ENCODE measurements at places on chromosomes 6 and 20.

GRCh38 chr20:23000232-23000947, 34.7 kb upstream of the SSTR4 start:
- no peak for DNase-seq

- no peak for DNase-seq
Measured at GRCh38 chr6:129059650-129060049, 176.7 kb downstream of the LAMA2 start.

DNA sequence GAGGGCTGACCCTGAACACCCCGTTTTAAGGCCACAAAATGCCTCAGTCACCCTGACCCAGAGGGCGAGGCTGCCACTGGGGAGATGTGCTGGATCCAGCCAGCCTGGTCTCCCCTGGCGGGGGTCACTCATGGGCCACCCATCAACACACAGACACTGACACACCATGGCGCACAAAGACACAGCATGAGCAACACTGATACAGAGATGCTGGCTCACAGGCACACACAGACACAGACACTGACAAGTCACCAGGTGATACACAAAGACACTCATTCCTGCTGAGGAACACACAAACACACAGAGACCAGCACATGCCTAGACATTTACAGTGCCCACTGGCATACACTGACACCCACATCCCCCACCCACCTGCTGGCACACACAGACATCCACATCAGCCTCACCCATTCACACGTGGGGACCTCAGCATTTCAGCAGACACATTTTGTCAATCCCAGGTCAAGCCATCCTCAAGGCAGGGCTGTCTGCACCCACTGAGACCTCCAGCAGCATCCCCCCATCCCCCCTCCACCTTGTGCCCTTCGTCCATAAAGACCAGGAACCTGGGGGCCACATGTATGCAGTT, 63.4 kb downstream of the MDGA1 start:
- DNase-seq: no peak

GRCh38 chr20:10511170-10511508, 76.0 kb downstream of the SLX4IP start:
- peak; percentile 72 for DNase-seq

DNA sequence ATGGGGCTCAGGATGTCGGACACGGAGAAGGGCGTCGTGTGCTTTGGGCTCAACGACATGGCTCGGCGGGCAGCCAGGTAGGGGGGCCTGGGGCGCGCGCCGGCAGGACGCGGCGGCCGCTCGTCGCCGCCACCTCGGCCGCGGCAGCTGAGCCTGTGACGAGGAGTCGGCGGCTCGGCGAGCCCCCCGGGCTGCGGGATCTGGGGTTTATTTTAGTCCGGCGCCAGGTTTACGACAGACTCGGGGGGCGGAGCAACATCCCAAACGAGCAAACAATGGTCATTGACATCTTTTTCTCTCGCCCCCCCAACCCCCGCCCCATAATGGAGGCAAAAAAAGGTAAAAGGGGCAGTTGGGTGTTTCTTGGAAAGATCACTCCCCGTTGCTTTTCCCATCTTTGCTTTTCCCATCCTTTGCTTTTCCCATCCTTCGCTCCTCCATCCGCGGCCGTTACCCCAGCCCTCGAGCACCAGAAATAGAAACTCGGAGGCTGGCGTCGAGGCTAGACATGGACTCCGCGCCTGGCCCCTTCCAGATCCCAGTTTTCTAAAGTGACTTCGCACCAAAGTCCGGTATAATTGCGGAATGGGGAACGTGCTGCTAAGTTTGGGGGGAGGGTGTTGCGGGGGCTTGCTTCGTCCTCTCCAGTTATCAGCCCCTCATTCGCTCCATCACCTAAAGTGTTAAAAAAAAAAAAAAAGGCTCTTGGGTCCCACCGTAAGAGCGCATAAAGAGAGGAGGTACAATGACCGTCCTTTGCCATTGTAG, at the start of gene NKX2-4:
TSS of gene NKX2-4 (minus strand) at position 186 of the 768 bp plus-strand sequence. CDS start at position 59, 127 bp downstream.
- no peak for DNase-seq

- DNase-seq: no peak
Measured at GRCh38 chr6:114343782-114344144, 940 bp upstream of the HS3ST5 start.

DNA sequence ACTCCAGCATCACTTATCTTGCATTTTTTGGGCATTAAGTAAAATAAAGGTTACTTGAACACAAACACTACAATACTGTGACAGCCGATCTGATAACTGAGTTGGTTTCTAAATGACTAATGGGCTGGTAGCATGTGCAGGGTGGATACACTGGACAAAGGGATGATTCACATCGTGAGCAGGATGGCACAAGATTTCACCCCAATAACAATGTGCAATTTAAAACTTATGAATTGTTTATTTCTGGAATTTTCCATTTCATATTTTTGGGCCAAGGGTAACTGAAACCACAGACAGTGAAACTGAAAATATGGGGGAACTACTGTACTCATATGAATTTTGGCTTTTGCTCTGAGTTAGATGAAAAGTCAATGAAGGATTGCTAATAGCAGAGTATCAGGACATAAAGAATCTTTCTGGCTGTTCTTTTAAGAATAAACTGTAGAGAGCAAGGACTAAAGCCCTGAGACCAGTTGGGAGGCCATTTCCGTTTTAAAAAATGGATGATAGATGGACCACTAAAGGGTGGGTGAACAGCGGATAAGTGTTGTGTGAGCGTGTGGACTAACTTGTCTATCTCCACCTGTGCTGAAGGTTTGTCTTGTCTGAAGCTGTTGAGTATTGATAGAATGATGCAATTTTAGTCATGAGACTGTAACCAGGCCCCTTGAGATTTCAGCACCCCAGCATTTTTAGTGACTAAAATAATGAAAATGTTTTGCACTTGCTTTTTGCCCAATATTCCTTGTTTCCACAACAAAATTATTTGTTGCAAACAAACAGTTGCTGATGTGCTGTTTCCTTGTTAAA, 8.2 kb downstream of the SPINT3 start:
- no peak for DNase-seq

DNA sequence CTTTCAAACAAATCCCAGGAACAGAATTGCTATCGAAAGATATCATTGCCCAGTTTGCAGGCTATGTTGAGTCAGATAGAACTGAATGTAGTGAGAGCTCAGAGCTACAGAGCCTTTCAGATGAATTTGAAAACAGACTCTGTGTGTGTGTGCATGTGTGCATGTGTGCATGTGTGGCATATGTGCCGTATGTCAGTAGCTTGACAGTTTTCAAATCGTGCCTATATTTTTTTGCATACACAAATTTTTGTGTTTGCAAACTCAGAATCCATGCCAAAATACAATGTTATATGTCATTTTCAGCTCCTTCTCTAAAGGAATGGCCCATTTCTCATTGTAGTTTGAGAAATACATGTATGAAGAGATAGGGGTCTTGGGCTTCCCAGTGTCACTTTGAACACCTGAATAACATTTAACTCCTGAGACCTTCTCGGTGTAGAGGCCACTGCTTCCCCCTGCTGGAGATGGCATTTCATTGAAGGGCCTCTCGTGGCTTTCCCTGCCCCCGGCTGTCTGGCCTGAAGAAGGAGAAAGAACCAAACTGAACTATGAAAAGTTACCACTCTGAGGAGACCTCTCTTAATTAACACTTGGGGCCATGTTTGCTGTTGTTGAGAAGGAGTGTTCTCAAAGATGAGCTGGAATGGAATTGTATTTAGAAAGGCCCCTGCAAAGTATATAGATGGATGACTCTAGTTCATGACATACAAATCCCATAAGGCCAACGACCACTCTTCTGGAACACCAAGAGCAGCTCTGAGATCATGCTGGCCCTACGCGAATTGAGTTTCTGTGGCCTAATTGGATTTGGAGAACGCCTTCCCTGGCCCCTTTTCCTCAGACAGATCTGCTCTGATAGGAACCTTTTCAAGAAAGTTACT, 58.7 kb downstream of the VAPB start:
- DNase-seq: peak; percentile 40

DNA sequence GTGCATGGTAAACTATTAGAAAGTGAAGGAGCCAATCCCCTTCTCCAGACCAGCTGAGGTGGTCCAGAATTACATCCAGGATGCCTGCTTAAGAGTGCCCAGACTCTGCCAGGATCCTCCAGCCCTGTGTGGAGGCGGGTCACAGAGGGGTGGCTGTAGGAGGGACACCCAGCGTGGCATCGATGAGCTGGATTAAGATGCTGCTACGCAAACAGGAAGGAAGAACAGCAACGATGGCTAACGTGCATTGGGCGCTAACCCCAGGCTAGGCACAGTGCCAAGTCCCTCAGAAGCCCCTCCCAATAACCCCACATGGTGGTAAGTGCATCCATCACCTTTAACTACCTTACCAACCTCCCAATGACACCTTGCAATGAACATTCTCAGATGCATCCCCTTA, 63.9 kb upstream of the MRPS10 start:
- no peak for DNase-seq

DNA sequence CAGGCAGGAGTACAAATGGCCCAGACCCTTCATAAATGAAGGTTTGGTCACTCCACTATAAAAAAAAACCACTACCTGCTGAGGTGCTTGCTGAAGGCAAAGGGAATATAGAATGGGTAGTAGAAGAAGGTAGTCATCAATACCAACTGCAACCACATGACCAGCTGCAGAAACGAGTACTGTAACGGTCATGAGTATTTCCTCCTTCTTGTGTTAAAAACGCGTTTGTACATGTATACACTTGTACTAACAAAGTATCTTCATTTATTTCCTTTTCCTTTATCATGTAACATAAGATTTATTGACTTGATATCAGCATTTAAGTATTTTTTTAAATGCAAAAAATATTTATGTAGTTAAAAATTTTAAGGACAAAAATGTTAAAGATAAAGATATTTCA, 238.6 kb downstream of the TFAP2B start:
- DNase-seq: no peak

DNA sequence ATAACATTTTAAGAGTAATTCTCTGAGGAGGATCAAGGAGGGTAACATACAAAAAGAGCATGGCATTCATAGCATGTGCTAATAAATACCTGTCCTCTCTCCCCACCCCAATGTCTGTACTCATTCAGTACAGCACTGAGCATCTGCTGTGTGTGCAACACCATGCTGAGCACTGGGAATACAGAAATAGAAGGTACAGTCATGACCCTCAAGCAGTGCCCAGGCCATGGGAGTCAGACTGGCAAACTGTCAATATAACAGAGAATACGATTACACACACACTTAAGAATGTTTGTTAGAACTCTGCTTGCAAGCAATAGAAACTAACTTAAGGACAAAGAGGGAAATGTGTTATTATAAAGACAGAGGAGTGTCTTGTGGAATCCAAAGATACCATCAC, 24.7 kb upstream of the ZFAND3 start:
- DNase-seq: peak; percentile 55

- DNase-seq: no peak
Measured at GRCh38 chr6:160871320-160871719, 120.2 kb upstream of the MAP3K4 start.

DNA sequence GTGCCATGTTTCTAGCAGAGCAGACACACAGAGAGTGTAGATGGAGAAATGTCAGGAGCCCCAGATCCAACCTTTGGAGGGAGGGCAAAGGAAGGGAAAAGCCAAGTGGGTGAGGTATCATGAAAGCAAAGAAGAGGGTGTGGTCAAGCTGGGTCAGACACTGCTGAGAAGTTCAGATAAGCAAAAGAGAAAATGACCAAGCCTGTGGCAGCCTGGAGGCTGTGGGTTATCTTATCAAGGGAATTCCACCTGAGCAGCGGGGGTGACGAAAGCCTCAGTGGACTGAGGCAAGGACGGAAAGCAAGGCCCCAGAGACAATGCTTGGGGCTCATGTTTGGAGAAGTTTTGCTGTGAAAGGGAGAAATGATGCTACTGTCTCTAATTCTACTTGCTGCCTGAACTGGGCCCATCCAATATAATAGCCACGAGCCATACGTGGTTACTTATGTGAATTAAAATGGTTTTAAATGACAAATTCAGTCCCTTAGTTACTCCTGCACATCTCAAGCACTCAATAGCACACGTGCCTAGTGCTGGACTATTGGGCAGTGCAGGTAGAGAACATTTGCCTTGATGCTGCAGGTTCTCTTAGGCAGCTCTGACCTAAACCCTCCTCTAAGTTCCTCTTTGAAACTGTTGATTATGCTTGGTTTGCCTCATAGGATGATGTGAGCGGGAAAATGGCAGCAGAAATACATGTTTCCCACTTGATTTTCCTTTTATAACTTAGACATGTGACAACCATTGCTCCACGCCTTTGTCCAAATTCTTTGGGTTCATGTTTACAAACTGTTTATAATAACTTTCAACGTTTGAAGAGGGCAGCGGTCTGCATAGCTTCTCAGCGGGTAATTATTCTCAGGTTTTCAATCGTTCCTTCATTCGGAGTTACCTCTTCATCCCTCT, 63.7 kb downstream of the SLC22A23 start:
- DNase-seq: no peak

- DNase-seq: peak; percentile 96
Measured at GRCh38 chr20:36848078-36848660, 27.8 kb upstream of the TLDC2 start.

GRCh38 chr20:1001116-1001515, 995 bp downstream of the RSPO4 start:
- DNase-seq: no peak

DNA sequence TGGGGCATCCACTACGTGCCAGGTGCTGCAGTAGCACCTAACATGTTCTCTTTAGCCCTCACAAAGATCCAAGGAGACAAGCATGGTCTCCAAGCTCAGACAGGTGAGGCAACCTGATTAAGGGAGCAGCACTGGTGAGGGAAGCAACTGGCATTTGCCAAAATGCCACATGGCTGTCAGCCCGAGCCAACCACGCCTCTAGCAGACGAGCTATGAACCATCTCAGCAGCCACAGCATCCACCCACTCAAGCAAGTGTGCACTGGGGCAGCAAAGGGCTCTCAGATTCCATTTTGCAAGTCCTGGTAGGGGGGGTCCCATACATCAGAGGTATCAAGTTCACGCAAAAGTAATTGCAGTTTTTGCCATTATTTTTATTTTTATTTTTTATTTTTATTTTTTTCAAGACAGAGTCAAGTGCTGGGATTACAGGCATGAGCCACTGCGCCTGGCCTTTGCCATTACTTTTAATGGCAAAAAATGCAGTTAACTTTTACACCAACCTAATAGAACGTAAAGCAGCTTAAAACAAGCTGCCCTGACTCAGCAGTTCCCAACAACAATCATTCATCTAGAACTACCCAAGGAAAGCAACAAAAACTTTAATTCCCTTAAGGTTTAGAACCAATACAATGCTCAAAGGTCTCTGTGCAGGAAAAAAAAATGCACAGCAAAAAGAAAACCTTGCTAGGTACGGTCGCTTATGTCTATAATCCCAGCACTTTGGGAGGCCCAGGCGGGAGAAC, 36.3 kb upstream of the SPDEF start:
- no peak for DNase-seq

GRCh38 chr6:13614126-13614925, 809 bp upstream of the NOL7 start:
- DNase-seq: peak; percentile 40

- DNase-seq: no peak
Measured at GRCh38 chr6:30061858-30062458, 893 bp downstream of the POLR1H start.

DNA sequence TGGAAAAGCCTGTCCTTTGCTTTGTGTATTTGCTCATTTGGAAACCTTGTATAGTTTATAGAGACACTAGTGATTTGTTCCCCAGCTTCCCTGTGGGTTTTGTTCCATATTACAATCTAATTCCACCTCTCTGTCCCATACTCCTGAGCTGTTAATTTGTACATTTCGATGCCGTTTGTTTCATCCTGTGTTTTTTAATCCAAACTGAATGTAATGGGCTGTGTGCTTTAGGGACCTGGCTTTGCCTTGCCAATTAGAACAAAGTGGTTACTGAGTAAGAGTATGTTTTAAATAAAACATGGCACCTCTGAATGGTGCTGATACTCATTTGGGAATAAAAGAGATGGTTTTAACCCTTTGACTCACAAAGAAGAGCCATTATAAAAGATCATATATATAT, 122.3 kb downstream of the ZFAND3 start:
- no peak for DNase-seq

Measured in HCEC 1CT (cell line).